Activated T-cell treated with anti-CD3 and anti-CD28 coated beads, Interleukin-2, amount 50 U/mL, for 24 hours (primary cell): ENCODE measurements at places on chromosomes 11 and 22.

DNA sequence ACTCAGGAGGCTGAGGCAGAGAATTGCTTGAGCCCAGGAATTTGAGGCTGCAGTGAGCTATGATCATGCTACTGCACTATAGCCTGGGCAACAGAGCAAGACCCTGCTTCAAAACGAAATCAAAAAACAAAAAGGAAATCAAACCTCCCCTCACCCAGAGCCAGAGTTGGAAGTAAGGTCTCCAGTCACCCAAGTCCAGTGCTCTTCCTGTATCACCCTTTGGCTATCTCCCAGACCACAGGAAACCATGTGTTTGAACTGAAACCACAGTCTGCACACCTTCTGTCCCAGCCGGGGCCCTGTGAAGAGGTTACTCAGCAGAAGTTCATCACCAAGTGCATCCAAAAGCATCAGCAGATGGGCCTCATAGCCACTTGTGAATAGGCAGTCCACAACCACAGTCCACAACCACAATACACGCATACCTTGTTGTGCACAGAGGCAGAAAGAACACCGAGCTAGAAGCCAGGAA is 4.6 kb downstream of the MYH9 start:
- peak; percentile 64 for DNase-seq

- no peak for DNase-seq
These were observed 366.9 kb downstream of the FAT3 start for GRCh38 chr11:92591521-92591920.

DNA sequence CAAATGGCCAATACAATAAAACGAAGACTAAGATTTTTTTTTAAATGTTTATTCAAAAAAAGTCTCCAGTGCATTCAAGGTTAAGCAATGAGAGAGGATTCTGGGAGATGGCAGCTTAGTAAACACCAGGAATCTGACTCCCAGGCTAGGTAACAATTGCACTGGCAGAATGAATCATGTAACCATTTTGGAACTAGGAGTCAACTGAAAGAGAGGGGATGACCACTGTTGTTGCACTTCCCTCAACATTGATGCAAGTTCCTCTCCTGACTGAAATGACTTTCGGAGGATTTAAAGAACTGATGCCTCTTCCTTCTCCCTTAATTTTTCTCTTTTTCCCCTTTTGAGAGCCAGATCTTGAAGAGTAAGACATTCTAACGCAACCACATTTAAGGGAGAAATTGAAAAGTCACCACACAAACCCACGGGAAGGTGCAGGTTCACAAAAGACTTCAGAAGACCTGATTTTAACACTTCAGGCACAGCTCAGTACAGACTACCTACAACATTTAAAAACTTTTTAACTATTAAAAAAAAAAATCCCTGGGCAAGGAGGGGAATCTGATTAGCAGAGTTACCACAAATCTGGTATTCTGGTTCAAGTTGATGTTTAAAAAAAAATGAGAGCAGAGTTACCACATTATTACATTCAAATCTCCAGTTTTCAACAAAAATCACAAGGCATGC is 56.8 kb downstream of the FCHSD2 start:
- no peak for DNase-seq

DNA sequence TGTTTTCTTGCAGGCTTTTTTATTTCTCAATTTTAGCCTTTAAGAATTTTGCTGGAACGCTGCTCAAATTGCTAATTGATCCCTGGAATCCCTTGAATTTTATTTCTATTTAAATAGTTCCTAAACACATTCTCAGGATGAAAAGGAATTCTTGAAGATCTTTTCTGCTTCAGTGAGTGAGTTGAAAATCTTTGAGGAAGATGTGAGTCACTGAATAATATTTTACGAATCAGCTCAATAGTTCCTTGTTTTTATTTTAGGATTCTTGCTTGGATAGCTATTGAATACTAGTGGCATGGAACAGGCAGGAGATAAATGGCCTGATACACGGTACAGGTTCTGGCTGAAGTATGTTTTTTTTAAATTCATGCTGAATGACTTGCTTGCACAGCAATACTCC is 194.6 kb upstream of the CCDC90B start:
- DNase-seq: no peak

DNA sequence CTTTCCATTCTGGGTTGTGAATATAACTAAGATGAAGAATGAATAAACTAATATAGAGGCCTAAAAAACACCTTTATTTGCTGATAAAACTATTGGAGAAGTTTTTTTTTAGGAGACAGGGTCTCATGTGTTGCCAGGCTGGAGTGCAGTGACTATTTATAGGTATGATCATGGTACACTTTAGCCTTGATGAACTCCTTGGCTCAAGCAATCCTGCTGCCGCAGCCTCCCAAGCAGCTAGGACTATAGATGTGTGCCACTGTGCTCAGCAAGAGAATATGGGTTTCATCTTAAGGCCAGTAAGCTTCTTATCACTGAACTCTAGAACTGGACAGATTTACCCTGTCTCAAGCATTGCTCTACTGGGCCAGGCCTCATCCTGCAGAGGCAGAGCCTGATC is 26.6 kb downstream of the CCDC90B start:
- DNase-seq: no peak

- DNase-seq: peak; percentile 58
These were observed 512 bp downstream of the SH3BP1 start for GRCh38 chr22:37639771-37640590.

GRCh38 chr11:15558513-15559181 is 443.9 kb downstream of the INSC start:
- no peak for DNase-seq

DNA sequence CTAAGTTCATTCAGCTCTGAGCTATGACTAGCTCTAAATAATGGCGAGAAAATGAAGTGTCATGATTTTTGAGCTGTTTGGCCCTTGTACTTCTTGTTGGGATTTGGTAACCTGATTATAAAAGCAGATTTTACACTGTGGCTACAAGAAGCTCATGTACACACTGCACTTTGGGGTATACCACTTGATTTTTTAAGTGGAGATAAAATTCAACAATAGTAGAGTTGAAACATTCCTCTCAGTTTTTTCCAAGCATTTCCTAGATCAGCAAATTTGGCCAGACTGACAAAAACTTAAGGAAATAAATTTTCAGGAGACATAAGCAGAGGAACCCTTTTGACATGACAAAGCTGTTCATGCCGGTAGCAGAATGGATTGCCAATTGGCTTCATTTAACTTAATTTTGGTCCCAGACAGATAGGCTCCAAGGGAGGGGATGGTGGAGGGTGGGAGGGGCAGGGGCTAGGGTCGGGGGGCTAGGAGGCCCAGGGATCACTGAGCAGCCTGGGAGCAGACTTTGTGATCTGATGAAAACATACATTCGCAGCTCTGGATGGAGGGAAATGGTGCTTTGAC is 575.9 kb downstream of the METTL15 start:
- no peak for DNase-seq

GRCh38 chr11:112652786-112653390 is 308.3 kb upstream of the NCAM1 start:
- DNase-seq: no peak

DNA sequence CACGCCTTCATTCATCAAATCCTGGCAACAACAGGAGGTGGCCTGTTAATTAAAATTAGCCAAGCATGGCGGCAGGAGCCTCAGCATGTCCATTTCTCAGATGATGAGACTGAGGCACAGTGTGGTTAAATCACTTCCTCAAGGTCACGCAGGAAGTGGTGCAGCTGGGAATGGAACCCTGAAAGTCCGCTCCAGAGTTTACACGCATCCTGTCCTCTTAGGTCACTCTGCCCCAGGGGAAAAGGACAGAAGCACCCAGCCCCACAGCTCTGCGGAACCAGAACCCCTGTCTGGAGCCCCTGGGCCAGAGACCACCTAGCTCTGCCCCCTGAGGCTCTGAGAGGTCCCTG is 19.6 kb downstream of the RPL3 start:
- no peak for DNase-seq

GRCh38 chr11:110162216-110162615 is 69.0 kb downstream of the ZC3H12C start:
- DNase-seq: no peak

DNA sequence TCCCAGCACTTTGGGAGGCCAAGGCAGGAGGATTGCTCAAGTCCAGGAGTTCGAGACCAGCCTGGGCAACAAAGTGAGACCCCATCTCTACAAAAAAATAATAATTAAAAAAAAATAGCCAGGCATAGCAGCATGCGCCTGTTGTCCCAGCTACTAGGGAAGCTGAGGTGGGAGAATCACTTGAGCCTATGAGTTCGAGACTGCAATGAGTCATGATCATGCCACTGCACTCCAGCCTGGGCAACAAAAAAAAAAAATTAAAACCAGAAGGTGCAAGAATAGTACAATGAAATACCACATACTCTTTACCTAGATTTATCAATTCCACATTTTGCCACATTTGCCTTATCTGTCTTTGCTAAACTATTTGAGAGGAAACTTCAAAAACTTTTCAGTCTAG is 8.2 kb downstream of the DPF2 start:
- no peak for DNase-seq

GRCh38 chr22:23856721-23857605 is 712 bp upstream of the SLC2A11 start:
- no peak for DNase-seq

GRCh38 chr11:96744697-96745096 is 354.9 kb downstream of the JRKL start:
- DNase-seq: no peak

DNA sequence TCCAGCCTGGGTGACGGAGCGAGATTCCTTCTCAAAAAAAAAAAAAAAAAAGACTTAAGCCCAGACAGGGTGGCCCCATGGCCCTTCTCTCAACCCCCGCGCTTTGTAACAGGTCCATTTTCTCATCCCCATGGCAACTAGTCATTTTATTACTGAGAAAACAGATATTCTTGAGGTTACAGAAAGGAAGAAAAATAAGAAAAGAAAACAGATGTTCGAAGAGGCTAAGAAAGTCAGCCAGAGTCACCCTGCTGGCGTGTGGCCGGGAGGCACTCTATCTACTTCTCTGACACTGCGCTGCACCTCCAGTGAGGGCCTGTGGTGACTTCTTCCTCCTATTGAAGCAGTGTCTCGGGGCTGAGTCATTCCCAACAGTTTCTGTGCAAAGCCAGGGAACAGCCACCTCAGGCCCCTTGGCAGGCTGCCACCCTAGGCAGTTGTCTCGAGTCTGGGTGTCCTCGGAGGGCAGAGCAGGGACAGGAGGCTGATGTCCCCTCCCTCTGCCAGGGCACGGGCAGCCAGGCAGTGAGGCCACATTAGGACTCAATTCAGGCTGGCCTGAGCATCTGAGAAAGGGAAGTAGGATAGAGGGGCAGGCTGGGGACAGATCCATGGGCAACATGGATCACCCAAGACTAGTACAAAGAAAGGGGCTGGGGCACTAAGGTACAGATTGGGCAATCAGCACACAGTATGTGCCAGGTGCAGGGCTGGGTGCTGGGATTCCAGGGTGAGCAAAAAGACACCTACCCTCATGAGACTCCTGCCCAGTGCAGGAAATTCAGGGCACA is 16.4 kb upstream of the SYVN1 start:
- no peak for DNase-seq

DNA sequence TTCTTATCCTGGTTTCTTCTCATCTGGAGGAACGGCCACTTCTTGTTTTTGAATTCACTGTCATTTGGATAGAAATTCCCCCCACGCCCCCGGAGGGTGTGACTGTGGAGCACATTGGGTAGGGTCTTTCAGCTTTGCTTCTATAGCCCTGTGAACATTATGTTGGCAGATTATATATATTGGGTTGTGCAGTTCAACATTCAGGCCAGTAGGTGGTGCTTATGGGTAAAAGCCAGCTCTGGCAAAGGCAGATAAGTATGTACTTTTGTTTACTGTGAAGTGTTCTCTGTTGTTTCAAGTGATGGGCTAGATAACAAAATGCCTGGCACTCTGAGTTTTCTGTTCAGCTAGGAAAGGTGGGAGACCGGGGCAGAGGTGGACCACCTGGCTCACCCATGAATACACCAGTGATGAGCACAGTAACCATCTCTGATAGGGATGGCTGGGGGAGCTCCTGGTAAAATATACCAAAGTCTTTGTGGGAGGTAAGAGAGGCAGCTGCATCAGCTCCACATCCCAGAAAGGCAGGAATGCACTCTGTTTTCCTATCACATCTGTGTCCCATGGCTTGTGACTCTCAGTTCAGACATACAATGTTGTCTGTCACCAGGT is 1348.2 kb upstream of the RAG2 start:
- no peak for DNase-seq

DNA sequence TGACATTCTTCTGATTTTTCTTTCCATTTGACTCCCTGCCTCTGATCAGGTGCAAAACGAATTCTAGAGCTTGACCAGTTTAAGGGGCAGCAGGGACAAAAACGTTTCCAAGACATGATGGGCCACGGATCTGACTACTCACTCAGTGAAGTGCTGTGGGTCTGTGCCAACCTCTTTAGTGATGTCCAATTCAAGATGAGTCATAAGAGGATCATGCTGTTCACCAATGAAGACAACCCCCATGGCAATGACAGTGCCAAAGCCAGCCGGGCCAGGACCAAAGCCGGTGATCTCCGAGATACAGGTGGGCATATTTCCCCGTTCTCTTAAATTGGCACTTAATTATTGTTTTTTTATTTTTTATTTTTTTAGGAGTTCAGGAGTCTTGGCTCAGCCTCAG is 15.4 kb downstream of the XRCC6 start:
- DNase-seq: peak; percentile 15

GRCh38 chr11:14022821-14023220 is 60.3 kb downstream of the SPON1 start:
- DNase-seq: no peak

- DNase-seq: no peak
These were observed 453.3 kb upstream of the TENM4 start for GRCh38 chr11:79894111-79894510.

- no peak for DNase-seq
These were observed 125.0 kb downstream of the KCNQ1OT1 start for GRCh38 chr11:2574553-2575535.

GRCh38 chr11:95486979-95487378 is 256.0 kb upstream of the SESN3 start:
- no peak for DNase-seq

GRCh38 chr11:48087974-48088681 is 107.8 kb downstream of the PTPRJ start:
- no peak for DNase-seq

- DNase-seq: peak; percentile 60
These were observed 55.6 kb downstream of the P4HA3 start for GRCh38 chr11:74255741-74256375.

DNA sequence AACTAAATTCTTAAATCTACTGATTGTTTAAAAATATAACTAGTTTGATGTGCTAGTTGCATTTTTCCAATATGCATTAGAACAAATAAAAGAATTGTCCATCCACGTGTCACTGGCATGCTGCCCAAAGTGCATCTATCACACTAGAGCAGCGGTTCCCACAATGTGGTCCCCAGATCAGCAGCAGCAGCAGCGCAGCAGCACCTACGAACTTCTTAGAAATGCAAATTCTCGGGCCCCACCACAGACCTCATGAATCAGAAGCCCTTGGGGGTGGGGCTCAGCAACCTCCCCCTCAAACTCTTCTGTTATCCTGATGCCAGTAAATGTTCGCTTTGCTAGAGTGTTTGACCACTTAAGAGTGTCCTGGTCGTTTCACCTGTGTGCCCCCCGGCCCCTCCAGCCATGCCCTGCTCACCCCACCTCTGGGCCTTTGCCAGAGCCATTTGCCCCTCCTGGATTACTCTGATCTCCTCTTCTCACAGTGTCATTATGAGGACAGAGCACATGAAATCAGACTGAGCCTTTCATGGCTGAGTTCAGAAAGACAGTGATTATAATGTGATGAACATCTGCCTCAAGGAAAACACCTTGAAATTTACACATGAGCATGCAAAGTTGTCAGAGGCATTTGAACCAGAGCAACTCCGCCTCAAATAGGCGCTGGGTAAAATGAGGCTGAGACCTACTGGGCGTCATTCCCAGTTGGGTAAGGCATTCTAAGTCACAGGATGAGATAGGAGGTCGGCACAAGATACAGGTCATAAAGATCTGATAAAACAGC is 12.6 kb upstream of the VSIG10L2 start:
- no peak for DNase-seq

GRCh38 chr11:19027829-19028595 is 32.5 kb downstream of the MRGPRX2 start:
- DNase-seq: no peak
